ENCODE measurements at places on chromosomes 2 and 18.
A peak's percentile ranks its signal among the peaks of the same experiment; 100 is the strongest.

GRCh38 chr2:175436076-175436475 lies 254.6 kb upstream of the ATP5MC3 start:
- DNase-seq, result no peak

DNA sequence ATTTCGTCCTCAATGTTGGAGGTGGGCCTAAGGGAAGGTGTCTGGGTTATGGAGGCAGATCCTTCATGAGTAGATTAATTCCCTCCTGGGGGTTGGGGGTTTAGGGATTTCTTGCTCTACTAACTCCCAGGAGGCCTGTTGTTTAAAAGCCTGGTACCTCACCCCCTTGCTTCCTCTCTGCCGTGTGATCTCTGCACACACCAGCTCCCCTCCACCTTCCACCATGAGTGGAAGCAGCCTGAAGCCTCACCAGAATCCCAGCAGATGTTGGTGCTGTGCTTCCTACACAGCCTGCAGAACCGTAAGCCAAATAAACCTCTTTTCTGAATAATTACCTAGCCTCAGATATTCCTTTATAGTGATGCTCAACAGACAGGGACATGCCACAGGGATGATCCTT lies 141.5 kb downstream of the ZNF516 start:
- no peak for DNase-seq

DNA sequence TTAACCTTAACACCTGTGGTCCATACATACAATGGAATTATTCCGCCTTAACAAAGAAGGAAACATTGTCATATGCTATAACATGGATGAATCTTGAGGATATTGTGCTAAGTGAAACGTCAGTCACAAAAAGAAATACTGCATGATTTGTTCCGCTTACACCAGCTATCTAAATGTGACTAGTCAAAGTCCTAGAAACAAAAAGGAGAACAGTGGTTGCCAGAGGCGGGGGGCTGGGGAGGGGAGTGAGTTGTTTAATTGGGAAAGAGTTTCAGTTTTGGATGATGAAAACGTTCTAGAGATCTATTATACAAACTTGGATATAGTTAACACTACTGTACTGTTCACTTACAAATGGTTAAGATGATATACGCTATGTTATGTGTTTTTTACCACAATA lies 72.0 kb downstream of the SPRED2 start:
- no peak for DNase-seq

DNA sequence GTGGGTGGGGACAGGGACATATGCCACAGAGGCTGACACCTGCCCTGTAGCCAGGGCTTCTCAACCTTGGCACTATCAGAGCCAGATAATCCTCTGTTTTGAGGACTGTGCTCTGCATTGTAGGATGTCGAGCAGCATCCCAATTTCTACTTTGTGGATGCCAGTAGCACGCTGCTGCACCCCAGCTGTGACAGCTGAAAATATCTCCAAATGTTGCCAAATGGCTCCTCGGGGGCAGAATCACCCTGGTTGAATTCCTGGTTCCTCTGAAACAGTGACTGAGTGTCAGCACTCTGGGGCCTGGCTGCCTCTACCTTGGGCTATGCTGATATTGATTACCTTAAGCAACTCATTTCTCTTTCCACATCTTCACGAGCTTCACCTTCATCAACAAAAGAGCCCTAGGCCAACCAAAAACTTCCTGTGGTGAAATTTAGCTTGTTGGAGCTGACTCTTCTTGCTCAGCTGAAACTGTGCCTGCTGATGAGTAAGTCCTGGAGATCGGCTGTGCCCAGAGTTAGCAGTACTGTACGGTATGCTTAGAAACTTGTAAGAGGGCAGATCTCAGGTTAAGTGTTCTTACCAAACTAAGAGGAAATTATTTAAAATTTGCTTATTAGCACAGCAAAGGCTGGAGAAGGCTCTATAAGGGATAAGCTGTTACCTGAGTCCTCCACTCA lies 138.1 kb downstream of the SEPTIN10 start:
- no peak for DNase-seq

DNA sequence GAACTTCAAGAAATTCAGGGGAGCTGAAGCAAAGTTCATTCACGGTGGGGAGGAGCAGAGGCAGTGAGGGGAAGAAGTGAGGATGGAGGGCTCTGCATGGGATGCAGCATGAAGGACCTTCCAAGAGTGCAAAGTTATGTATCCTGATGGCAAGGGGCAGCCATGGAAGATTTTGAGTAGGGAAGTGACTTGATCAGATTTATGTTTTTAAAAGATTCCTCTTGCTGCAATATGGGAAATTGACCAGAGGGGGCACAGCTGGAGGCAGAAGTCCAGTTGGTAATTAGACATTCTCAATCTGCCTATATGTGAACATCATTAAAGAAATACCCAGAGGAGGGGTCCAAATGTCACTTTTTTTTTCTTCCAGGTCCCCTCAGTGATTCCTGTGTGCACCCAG lies 21.5 kb upstream of the ANXA4 start:
- no peak for DNase-seq

DNA sequence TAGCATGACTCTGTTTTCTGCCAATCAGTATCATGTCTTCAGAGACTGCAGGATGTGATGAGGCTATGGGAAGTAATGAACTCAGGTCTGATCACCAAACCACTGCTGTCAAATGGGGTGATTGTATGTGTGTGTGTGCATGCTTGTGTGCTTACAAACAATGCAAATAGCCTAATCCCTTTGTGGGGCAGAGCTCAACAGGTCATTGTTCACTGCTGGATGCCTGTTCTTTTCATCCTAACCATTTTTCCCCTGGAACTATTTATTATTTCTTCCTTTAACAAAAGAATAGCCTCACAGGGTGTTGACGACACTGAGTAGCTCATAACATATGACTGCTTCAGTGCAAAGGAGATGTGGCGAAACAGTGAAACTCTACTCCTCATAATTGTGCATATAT lies 55.9 kb downstream of the NXPH2 start:
- no peak for DNase-seq

- DNase-seq, result no peak
Measured at GRCh38 chr2:176976736-176977685, 235.6 kb upstream of the HNRNPA3 start.

GRCh38 chr2:146317959-146318358 lies 1526.9 kb upstream of the ACVR2A start:
- no peak for DNase-seq

DNA sequence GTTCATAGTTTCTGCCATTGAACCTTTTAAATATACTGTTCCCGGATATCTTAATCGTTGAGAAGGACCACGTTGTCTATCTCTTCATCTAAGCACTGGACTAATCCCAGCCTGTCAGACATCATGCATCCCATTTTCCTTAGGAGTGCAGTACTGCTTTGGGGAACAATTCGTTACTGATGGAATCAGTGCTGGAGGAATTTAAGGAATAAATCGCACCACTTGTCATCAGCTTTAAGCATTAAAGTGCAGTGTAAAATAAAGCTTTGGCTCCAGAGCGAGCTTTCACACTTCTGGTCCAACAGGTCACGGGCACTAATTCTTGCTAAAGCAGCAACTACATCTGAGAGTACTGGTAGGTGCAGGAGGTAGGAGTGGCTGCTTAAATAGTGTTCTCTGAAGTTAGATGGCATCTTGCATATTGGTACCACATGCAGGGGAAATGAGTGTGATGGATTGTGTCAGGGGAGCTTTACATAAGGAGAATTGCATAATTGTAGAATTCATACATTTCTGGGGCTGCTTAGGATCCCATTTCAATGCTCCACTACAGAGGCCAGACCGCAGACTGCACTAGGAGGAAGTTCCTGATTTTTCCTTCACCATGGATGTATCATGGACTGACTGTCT lies 105.7 kb upstream of the RASGRP3 start:
- no peak for DNase-seq

DNA sequence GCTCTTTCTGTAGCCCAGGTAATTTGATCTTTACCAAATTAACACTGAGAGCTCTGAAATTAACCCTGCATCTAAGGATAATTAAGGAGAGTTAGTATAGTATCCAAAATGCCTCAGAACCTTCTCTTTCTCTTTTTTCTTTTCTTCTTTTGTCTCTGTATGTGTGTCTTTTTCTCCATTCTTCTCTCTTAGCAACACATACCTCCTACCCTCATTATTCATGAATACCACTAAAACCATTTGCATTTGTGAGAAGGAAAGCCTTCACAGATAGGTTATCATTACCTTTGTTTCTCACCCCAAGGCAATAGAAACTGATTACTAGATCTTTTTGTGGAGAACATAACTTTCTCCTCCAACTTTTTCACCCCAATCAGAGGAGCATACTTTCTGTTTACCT lies 376.5 kb upstream of the NXPH2 start:
- no peak for DNase-seq

GRCh38 chr18:79321625-79322405 lies 73.9 kb upstream of the NFATC1 start:
- no peak for DNase-seq

GRCh38 chr2:19355416-19355821 lies 3.0 kb downstream of the OSR1 start:
- no peak for DNase-seq

DNA sequence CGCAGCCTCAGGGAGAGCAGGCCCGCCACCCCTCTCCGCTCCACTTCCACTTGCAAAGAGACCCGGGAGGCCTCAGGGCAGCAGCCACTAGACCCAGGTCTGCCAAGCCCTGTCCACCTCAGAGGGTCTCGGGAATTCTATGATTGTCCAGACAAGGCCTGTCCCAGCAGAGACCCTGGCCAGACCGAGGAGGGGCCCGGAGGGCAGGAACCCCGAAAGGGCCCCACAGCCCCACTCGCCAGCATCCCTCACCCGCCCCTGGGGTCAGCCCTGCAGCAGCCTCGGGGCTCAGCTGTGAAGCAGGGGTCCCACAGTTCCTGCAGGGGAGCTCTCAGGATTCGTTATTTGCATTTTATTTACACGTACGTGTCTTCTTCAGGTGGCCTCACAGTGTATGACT lies 269.5 kb downstream of the EIPR1 start:
- DNase-seq, result no peak

DNA sequence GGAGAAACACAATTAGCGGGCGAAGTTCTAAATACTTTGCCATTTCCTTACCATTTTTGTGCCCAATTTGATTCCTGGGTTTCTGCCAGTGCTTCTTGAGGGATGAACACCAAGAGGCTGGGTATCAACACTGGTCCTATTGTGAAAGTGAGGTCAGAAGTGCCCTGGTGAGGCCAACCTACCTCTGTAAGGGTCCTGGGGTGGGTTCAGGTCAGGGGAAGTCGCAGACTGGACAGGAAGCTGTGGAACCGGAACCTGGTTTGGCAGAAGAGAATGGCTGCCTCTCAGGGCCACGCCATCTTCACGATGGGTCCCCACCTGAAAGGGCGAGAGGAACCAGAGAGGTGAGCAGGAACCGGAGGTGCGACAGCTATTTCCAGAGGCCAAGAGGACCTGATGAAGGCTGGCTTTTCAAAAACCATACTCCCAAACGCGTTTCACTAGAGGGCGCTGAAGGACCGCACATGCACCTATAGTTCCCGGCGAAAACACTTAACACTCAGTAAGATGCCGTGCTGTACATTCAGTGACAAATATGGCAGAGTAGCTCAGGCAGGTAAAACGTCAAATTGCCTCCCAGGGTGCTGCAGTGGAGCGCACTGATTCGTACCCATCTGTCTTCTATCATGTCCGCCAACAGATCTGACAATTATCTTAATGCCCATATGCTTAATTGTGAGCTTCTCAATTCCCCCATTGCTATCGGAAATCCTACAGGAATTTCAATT lies 275.3 kb upstream of the CCDC68 start:
- DNase-seq, result peak; percentile 2

- no peak for DNase-seq
Measured at GRCh38 chr2:231351648-231352047, 43.9 kb upstream of the B3GNT7 start.

- DNase-seq, result no peak
Measured at GRCh38 chr2:42927334-42928160, 135.2 kb upstream of the HAAO start.

- DNase-seq, result no peak
Measured at GRCh38 chr2:59176737-59177136, 935.6 kb upstream of the FANCL start.

DNA sequence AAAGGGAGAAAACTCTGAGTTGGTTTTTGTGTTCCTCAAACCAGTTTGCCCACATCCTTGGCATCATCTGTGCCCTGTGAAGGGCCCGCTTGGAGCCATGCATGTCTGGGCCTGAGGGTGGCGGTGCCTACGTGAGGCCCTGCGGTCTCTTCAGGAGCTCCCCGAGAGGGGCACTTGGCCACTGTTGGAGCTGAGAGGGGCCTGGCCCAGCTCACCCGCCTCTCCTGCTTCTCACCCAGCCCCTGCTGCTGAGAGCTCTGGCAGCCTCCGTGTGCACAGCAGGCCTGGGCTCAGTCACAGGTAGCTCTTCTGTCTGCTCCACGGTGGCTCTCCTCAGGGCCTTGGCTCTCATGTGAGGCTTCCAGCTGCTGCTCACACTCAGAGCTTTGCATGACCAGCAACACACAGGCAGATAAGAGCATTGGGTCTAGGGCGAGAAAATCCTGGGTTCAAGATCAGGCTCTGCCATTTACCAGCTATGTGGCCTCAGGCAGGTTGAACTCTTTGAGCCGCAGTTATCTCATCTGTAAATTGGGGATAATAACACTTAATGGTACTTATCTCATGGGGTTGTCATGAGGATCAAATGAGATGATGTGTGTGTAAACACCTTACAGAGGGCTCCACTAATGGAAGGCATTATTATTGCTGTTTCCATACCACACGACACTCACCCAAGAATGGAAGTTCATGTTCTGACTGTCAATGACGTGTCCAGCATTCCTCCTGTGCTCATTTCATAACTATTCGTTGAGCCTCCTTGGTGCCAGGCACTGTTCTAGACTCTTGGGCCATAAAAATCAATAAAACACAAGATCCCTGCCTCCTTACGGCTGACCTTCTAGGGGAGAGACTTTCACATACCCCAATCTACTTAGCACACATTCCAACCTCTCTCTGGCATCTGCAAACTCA lies 41.6 kb upstream of the PLB1 start:
- DNase-seq, result no peak

DNA sequence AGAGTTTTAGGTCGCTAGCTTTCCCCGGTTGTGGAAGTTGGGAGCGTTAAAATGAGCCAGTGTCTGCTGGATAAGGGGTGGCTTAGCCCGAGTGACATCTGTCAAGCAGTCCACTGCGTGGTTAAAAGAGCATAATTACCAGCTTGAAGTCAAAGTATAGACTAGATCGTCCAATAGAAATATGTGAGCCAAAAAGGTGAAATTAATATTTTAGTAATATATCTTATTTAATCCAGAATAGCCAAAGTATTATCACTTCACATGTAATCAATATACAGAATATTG lies 654 bp downstream of the COMMD1 start:
- DNase-seq, result no peak

- no peak for DNase-seq
Measured at GRCh38 chr2:3285901-3286645, 91.5 kb downstream of the EIPR1 start.

All from stimulated activated CD8-positive, alpha-beta memory T cell treated with anti-CD3 and anti-CD28 coated beads, Interleukin-4, amount 100 ng/mL, for 4 hours (primary cell).